ENCODE measurements at places on chromosomes 7 and 10.

- no peak for DNase-seq
These were observed 68.1 kb downstream of the CALN1 start for GRCh38 chr7:72343991-72344390.

DNA sequence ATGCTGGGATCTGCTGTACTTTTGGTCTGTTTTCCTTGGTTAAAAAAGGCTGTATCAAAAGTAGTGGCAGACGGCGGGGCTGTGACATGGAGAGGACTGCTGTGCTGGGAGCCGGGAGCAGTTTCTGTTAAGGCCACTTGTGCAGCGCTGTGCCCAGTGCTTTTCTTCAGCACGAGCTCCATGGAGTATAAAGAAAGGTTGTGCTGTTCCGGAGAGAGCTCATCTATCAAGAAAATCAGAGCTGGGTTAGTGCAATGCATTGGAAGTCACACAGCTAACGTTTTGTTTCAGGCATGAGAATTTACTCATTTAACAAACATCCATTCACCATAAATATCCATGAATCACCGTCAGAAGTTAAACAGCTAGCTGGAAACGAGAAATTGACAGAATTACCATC is 62.0 kb downstream of the KIAA1549 start:
- DNase-seq: no peak

DNA sequence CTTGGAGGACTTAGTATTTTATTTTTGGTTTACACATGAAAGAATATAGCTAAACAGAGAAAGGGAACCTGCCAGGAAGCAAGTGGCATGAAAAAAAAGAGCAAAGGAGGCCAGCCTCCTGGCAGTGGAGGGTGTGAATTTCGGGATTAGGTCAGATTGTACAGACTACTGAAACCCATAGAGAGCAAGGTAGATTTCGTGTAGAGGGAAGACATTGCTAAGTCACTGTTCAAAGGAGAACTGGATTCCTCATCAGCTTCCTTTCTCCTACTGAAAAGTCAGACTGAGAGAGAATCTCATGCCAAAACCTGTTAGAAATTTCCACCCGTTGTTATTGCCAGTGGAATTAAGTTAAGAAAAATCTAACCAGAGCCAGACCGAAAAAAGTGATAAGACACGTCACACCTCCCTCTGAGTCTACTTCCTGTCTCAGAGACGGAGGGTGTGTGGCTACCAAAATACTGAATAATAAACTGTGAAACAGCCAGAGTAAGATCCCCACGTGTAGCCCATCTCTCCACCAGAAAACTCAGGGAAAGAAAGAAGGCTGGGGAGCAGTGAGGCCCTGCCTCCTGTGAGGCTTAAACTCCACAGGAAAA is 118.8 kb downstream of the SKIDA1 start:
- DNase-seq: peak; percentile 8

DNA sequence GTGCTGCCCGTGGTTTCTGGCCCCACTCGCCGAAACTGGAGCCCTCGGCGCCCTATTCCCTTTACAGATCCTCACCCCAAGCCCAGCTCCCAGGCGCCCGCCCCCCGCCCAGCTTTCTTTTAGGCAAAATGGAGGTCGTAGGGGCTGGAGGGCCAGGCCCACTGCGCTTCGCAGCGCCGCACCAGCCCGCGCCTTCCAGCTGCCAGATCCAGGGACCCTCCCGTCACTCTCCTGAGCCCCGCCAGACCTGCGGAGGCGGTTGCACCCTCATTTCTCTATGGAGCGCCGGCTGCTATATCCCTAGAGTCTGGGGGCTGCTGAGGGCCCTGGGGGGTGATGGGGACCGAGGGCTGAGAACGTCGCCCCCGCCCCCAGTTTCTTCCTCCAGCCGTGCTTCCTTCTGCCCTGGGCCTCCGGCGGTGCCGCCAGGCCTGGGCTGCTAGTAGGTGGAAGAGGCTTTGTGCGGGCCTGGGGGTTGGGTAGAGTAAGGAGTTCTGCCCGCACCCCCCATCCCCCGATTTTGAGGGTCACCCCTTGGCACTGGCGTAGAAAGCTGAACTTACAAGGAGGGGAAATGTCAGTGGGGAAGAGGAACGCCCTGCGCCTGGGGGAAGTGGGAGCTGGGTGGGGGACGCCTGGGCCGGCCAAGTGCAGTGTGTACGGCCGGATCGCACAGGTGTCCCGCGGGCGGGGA is 1.0 kb downstream of the GNB2 start:
- no peak for DNase-seq

GRCh38 chr10:48205918-48206317 is 68.6 kb downstream of the FRMPD2 start:
- no peak for DNase-seq

- DNase-seq: no peak
These were observed 28.9 kb downstream of the ELFN1 start for GRCh38 chr7:1698951-1699350.

DNA sequence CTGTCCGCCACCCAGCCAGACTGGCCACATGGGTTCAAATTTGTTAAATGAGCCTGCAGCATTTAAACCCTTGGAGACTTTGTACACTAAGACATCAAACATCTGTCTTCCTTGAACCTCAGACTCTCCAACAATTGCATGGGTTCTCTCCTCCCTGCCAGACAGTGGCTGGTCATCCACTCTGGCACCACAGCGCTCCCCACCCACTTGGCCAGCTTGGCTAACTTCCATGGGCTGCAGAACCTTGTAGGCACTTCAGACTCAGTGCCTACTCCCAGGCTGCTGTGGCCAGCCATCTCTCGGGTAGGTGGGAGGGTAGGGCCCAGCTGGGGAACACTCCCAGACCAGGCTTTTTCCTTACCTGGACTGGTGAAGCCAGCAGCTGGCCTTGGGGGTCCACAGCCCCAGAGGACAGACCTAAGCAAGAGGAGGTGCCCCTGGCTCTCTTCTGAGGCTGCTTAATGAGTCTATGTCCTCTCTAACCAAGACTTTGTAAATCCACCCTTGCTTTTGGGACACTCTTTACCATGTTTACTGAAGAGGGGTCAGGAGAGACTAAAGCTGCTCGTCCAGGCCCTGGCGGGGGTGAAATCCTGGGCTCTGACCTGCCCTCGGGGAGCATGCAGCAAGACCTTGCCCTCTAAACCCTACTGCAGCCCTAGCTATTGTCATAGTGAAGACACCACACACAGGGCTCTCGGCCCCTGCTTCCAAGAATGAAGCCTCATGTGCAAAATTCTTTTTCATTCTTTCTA is 82.7 kb downstream of the ARHGAP22 start:
- no peak for DNase-seq

DNA sequence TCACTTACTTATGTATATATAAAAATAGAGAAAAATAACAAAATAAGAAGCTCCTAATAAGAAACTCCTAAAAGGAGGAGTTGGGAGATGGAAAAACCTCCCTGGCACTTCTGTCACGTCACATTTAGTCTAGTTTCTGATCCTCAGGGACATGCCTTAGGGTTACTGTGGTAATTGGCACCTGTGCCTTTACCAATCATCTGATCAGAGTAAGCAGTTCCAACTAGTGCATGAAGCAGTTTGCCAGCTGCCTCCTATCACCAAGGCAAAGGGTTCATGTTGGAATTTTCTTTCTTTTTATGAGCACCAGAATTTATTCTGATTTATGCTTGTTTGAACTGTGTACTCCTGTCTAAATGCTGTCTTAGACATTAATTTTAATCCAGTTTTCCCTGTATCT is 49.9 kb downstream of the ARL4A start:
- no peak for DNase-seq

- no peak for DNase-seq
These were observed 210.3 kb upstream of the GPR26 start for GRCh38 chr10:123455861-123456260.

DNA sequence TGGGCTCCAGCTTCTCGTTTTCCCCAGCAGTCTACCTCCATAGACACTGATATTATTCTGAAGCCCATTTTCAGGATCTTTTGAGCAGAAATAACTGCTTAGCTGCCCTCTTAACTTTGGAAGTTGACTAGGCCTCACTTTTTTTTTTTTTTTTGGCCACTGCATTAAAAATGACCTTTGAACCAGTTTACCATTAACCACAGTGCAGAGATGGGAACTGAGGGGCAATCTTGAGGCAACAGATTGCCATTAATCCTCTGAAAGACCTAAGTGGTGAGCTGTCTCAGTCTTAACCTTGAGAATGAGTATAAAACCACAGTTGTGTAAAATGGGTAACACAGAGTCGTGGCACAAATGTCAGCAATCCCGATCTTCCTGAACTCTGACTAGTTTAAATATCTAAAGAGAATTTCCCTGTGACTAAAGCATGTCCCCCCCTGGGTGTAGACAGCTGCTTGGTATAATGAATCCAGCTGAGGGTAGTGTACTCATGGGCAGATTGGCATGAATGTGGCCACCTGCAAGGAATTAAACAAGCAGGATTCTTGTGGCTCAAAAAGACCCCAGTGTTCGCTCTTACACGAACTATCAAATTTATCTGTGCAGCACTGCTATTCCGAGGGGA is 46.1 kb upstream of the FMC1 start:
- DNase-seq: no peak

DNA sequence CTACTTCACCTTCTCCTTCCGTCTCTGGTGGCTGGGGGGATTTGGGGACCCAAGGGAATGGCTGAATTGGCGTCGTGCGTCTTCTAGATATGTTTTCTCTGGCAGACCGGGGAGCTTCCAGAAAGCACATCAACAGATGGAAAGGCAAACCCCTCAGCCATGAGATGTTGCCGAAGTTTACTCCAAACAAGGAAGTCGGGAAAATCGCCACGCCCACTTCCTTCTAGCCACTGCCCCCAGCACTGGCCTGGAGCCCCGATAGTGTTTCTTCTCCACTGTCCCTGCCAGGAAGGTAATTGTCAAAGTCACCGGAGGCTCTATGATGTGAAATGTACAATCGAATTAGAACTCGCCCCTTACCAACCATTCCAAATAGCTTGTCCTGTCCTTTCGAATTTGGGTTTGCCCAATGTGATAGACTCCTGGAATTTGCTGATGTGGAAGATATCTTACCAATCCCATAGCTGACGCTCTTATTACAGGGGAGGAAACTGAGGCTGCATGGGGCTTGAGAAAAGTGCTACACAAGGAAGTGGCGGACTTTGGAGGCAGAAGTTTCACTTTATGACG is 191.0 kb downstream of the LSM5 start:
- no peak for DNase-seq

- DNase-seq: no peak
These were observed 60.2 kb downstream of the MKI67 start for GRCh38 chr10:128065881-128066534.

DNA sequence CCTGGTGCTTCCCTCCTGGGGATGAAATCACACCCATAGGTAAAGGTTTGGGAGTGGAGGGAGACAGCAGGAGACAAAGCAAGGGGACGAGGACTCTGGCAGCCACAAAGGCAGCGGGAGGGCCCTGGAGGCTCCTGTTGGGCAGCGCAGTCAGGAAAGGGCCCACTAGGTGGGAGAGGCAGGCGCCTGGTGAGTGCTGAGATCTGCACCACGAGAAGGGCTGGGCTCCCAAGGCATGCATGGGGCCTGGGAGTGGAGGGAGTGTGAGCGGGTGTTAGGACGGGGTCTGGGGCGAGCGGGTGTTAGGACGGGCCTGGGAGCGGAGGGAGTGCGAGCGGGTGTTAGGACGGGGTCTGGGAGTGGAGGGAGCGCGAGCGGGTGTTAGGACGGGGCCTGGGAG is 13.0 kb downstream of the GET4 start:
- DNase-seq: no peak
